AG09309 (cell line): ENCODE measurements at places on chromosomes 7 and 10.

- DNase-seq, result no peak
Observed at GRCh38 chr7:71486856-71487628, 355.1 kb downstream of the GALNT17 start.

DNA sequence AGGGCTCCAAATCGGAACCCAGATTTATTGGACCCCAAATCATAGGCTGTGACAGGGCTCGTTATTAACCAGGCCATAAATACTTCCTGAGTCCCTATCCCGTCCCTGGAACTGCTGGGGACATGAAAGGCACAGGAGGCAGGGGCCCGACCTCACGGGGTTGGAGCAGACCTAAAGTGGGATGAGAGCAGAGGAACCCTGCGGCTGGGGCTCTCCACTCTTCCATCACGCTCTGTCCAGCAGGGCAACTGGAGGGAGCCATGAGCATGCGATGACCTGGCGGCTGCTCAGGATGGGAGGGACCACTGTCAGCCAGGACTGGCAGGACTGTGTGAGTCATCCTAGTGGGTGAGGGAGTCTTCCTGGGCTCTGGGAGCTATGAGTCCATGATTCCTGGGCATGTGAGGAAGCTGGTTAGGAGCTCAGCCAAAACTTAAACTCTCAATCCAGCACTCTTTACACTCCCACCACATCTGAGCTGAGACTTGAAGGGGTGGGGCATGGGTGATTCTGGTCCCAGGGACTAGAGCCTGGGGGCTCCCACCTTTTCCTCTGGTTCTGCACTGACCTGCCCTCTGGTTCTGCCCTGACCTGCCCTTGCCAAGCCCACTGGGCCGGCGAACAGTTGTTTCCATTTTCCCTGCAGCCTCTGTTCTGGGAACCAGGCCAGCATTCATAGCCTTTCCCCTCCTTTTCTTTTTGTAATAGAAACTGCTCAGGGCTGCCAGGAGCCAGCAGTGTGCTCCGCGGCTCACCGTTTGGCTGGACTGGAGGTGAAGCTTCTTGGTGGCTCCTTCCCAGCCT, 47.1 kb downstream of the SYPL1 start:
- peak; percentile 90 for DNase-seq

GRCh38 chr10:20017961-20018360, 201.7 kb downstream of the PLXDC2 start:
- no peak for DNase-seq

- DNase-seq, result no peak
Observed at GRCh38 chr7:135459951-135460567, 49.8 kb downstream of the CNOT4 start.
